ENCODE measurements at places on chromosomes 11 and 22.

- peak; percentile 14 for DNase-seq
Measured at GRCh38 chr11:75858613-75859012, 43.6 kb downstream of the UVRAG start.

DNA sequence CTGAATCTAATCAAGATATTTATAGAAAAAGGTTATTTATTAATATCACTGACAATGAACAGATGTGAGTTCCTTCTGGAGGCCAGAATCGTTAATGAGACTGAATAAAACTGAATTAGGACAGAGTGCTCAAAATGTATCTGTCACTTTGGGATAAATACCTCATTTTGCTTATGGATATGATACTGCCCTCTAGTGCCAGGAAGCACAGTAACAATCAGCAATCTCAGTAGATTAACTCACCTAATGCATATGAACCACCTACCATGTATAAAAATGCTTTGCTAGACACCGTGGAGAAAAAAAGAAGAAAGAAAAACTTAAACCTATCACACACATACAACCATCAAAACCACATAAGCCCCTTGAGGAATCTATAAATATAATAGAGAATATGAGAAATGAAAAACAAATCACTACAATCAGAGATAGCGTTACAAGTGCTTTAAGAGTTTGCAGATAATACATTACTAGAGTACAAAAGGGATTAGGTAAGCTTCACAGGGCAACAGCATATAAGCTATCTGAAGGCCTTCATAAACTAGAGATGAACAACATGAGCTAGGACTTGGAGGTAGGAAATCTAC is 117.4 kb downstream of the SGSM3 start:
- no peak for DNase-seq

GRCh38 chr22:39700565-39700964 is 130.0 kb downstream of the CACNA1I start:
- DNase-seq: no peak

DNA sequence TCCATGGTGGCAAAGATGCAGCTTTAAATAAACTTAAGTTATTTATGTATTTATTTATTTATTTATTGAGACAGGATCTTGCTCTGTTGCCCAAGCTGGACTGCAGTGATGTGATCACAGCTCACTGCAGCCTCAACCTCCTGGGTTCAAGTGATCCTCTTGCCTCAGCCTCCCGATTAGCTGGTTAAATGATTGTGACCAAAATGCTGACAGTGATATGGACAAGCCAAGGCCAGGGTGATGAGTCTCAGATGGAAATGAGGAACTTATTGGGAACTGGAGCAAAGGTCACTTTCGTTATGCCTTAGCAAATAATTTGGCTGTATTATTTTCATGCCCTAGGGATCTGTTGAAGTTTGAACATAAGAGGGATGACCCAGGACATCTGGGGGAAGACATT is 9.3 kb upstream of the LRP5 start:
- DNase-seq: no peak

DNA sequence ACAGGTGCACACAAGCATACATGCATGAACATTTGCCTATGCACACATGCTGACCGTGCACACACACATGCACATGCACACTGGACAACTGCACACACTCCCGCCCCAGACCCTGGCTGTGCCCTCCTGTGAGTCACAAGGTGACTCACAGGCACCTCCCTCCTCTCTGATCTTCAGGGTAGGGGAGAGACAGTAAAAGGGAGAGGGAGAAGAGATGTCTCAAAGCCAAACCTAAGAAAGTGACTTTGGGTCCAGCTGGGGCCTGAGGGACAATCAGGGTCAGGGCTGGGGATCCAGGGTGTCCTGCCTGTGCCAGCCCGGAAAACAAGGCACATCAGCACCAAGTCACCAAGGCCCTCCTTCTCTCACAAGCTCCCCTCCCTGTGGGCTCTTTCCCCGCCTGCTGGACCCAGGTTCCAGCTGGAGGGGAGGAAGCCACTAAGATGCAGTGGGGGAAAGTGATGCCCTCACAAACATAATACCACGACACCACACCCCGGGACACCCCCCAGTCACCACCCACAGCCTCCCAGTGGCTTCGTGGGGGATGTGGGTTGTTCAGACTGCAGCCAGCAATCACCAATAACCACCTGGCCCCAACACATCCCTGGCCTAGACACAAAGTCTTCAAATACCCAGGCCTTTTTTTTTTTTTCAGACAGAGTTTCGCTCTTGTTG is 39.3 kb downstream of the PDGFB start:
- peak; percentile 78 for DNase-seq

GRCh38 chr11:57260937-57261783 is 24.1 kb upstream of the APLNR start:
- DNase-seq: no peak
